Melanocyte of skin (primary cell): ENCODE measurements at places on chromosomes 7 and 10. TPM values are rescaled to one million over a fixed set of nuclear protein-coding genes. Genes with fewer than 3 reads are reported as not detected.

Gene ABCB4
- total RNA-seq = 4.7 and 13.9 TPM in 2 replicates

Gene SPAM1
- total RNA-seq = not detected in 2 replicates

Gene PCGF5
- total RNA-seq = 30.0 and 30.1 TPM in 2 replicates

Gene AGR3
- total RNA-seq = not detected in 2 replicates

Gene ZNF727
- under 0.01 TPM in 1 of 2 replicates, not detected in the other for total RNA-seq

Gene FIGNL1
- 10.7 and 19.6 TPM in 2 replicates for total RNA-seq

Gene SLC26A3
- total RNA-seq = not detected in 2 replicates

Gene OIT3
- not detected in 2 replicates for total RNA-seq
